Dermis blood vessel endothelial cell (primary cell): ENCODE measurements at places on chromosomes 7 and 10. TPM values are rescaled to one million over a fixed set of nuclear protein-coding genes. Genes with fewer than 3 reads are reported as not detected.
A peak's percentile ranks its signal among the peaks of the same experiment; 100 is the strongest.

- DNase-seq, result no peak
Observed at GRCh38 chr7:105178177-105178576, 164.2 kb downstream of the KMT2E start.

DNA sequence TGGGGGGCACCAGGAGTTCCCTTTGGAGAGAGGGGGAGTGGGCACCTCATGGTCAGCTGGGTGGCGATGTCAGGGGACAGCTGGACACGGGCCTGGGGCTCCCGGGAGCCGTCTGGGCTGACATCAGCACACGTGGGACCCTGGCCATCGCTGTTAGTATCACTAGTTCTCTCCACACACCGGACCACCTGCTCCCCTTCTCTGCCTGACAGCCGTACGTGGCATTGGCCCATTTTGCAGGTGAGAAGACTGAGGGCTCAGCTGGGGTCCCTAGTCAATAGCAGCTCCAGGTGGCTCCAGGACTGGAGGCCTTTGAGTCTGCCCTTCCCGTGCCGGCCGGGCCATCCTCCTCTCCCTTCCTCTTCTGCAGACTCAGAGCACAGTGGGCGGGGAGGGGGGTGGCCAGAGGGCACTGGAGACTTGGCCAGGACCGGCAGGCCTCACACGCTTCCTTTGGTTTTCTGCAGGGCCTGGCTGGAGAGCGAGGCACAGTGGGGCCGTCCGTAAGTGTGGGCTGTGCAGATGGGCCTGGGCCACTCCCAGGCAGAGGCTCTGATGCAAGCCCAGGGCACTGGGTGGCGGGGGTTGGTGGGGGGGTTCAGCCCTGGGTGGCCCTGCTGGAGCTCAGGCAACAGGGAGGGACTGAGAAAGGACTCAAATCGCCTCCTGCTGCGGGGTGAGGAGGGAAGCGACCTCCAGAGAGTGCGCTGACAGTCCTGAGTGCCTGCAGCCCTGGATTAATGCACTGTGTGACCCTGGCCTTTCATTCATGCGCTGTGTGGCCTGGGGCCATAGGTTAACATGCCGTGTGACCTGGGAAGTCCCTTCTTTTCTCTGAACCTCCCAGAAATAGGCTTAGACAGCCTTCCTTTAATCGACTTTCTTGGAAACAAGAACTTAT is 78.2 kb downstream of the MYL10 start:
- no peak for DNase-seq

GCK gene
- 0.23 TPM in 1 of 2 replicates, not detected in the other for total RNA-seq

DNA sequence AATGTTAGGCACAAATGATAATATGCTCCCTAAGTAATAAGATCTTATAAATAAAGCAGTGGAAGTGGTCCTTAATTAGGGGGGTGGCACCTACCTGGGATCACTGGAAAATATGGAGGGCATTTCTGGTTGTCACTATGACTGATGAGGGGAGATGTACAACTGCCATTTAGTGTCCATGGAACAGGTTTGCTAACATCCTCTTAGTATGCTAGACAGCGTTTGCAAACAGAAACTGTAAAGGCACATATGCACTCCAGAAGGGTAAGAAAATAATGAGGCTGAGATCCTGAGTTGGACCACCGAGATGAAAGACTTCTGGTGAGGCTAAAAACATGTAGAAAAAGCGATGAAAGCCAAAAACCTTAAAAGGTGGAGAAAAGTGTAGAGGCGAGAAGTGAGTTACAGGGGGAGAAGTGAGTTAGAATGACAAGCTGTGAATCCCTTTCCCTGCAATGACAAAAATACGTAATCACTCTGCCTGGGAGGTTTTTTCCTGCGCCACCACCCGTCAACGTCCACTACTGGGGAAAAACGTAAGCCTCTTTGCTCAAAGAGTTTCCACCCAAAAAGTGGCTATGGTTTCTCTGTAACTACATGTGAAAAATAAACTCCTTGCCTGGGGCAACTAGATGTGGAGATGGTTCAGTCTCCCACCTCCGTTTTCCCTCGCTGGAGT is 767 bp downstream of the KRIT1 start:
- peak; percentile 2 for DNase-seq

DNA sequence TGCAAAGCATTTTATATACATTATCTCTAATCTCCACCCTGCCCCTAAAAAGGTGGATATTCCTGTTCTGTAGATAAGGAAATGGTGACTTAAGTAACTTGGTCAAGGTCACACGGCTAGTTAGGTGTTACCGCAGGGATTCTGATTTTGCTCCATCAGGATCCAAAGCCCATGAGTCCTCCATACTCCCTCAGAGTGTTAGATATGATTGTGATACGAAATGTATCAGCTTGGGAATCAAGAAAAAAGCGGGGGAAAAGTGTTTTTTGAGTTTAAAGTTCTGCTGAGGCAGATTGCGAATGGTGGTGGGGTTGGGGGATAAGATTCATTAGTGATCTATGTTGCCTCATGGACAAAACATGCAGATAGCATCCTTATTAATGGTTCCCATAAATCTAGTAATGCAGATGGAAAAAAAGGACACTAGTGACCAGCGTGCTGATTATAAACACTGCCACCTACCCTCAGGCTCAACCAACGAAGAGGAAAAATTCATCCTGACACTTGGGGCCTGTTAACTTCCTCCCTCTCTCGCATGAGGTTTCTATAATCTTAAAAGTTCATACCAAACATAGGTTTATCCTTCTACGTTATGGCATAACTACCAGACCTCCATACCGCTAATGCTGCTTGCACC is 2.3 kb downstream of the ICA1 start:
- DNase-seq, result no peak

DNA sequence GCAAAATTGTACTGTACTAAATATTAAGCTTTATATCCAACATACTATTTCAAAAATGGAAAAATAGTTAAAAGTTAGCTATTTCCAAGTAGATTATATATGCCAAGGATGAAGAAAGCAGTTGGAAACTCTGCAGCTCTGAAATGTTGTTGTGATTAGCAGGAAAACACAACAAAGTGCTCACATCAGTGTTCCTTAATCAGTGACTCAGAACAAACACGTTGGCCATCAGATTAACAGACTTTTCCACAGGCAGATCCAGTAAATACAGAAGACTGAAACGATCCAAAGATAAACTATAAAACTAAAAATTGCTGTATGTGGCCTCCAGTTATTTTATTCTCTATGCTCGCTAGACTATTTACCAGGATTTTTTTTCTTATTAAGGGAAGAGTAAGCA is 99.6 kb upstream of the SEMA3D start:
- no peak for DNase-seq
